ENCODE measurements at places on chromosomes 12 and 14. TPM values are rescaled to one million over a fixed set of nuclear protein-coding genes. Genes with fewer than 3 reads are reported as not detected.

The IL31 gene
- not detected for total RNA-seq

The IL22 gene
- total RNA-seq = not detected

The SOX5 gene
- 16.4 TPM for total RNA-seq

The SELPLG gene
- 4.2 TPM for total RNA-seq

The OLR1 gene
- total RNA-seq = 2.7 TPM

The SERPINA4 gene
- total RNA-seq = 0.49 TPM
